ENCODE measurements at places on chromosomes 11 and 22.

- no peak for DNase-seq
Observed at GRCh38 chr11:40642284-40642683, 817.2 kb downstream of the LRRC4C start.

DNA sequence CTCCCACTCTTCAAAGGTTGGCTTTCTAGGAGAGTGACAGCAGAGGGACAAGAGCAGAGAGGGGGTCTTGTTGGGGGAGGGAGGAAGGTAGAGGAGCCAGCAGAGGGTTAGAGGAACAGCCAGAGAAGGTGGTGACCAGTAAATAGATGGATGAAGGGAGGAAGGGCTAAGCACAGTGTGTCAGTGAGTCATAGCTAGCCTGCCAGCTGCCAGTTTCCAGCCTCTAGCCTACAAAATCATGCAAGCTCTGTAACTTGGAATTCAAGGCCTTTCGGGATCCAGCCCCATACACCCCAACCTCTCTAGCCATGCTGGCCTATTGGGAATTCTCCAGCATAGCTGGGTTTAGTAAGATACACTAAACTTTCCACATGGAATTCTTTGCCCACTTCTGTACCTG is 147.4 kb upstream of the TEAD1 start:
- no peak for DNase-seq

GRCh38 chr11:124090996-124091395 is 24.3 kb upstream of the VWA5A start:
- DNase-seq = no peak

DNA sequence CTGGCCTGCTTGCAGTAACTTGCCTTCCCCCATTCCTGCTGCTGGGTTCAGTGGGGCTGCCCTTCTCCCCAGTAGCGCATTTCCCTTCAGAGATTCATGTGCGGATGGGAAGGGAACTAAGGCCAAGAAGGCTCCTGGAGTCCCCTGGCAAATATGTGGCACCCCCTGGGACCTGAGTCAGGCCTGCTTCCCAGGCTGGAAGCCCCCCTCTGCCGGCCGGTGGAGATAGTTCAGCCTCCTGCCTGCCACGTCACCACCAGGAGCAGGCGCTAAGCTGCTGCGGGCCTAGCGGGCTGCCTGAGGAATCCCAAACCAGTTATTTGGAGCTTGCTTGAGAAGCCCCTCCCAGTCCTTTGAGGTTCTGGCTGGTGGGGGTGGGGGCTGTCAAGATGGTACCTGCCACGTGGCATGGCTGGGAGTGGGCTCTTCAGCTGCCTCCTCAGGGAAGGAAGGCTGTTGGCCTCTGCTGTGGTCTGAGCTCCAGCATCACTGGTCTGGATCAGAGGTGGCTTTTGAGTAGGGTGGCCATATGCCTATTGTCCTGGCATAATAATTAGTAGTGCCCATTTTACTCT is 2.0 kb downstream of the SERPINH1 start:
- DNase-seq = no peak

DNA sequence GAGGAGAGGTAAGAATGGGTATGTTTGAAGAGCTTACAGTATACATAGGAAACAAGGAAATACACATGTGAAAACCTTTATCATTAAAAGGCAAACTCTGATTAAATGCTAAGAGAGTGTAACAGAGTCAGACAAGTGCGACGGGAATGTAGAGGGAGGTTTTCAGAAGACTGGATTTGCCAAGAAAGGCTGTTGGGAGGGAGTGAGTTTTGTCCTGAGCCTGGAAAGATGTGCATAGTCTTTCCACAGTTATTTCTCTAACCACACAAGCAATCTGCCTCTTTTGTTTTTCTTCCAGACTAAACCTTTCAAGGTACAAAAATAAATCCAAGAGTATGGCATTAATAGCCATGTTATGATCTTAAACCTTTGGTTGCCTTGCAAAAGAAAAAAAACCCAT is 170.9 kb downstream of the KIRREL3 start:
- no peak for DNase-seq

DNA sequence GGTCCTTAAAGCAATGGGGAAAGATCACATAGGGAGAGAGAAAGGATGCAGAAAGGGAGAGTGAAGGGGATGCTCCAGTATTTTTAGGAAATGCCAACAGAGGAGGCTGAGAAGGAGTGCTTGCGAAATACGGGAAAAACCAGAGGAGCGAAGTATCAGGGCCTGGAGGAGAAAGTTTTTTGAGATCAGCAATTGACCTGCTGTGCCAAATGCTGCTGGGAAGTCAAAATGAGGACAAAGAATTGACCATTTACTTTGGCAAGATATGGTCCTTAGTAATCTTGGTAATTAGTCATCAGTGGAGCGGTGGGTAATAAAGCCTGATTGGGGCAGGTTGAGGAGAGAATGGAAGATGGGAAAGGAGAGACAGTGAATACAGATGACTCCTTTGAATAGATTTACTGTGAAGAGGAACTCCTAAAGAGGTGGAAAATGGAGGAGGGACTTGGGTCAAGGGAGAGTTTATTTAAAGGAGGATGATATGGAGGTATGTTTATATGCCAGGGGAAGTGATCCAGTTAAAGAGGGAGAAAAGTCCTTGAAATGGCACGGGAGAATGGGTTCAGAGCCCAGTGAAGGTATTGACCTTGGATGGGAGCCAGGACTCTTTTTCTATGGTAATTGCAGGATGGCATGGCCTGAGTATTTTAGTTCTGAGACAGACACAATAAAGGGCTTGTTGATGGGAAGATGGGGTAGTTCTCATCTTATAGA is 111.5 kb downstream of the PKNOX2 start:
- peak; percentile 3 for DNase-seq

DNA sequence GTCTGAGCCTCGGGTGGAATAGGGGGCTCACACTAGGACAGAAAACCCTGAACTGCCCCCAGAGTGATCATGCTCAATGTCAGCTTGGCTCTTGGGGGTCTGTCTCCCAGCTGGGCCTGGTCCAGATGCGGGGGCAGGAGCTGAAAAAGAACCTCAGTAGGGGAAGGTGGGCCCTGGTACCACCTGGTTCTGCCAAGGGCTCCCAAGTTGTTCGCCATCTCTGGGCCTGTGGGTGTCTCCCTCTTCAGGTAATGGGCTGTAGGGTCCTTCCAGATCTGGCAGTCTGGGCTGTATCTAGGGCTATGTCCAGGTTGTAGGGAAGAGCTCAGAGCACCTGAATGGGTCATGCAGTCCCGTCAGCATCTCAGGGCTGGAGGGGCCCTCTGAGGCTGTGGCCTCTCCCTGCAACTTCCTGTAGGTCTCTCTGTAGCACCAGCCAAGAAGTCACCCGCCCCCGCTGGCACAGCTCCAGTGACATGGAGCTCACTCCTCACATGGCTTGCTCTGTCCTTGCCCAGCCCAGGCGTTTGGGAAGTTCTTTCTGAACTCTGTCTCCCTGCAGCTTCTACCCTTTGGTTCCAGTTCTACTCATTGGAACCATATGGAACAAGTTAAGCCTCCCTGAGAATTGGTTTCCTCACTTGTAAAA is 33.0 kb upstream of the SOX10 start:
- no peak for DNase-seq

DNA sequence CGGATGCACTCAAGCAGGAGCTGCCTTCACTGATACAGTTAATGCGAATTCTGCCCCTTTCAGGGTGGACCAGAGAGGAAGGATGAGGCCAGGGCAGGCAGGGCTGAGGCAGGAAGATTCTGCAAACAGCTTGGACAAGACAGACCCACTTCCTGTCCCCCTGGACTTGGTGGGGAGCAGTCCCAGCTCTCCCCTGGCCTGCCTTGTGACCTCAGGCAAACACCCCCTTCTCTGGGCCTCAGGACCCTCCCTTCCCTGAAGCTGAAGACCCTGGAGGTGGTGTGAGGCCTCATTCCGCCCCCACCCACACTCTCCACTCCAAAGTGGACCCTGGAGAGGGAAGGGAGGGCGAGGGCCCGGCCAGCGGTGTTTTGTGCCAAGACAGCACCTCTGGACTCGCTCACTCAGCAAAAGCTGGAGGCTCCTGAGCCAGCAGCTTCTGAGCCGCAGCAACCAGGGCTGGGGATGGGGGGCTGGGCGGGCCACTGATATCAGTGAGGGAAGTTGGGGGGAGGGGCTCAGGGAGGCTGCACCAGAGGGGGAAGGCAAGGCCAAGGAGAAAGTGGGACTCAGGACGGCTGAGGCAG is 8.5 kb downstream of the RAB3IL1 start:
- no peak for DNase-seq

- DNase-seq = no peak
Observed at GRCh38 chr22:17104336-17104935, 16.7 kb downstream of the TMEM121B start.

GRCh38 chr11:2837096-2837601 is 48.4 kb downstream of the CDKN1C start:
- DNase-seq = peak; percentile 21

DNA sequence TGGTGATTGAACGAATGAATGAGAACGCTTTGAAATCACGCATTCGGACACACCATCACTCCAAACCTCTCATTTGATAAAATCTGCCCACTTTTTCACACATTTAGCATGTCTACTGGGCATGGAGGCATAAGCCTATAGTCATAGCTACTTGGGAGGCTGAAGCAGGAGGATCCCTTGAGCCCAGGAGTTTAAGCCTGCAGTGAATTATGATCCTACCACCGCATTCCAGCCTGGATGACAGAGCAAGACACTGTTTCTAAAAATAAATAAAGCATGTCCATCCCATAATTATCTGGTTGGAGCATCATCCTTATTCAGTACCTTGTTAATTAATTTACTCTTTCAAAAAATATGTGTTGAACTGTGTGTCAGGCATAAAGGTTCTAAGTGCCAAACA is 3.3 kb upstream of the PICALM start:
- DNase-seq = no peak

DNA sequence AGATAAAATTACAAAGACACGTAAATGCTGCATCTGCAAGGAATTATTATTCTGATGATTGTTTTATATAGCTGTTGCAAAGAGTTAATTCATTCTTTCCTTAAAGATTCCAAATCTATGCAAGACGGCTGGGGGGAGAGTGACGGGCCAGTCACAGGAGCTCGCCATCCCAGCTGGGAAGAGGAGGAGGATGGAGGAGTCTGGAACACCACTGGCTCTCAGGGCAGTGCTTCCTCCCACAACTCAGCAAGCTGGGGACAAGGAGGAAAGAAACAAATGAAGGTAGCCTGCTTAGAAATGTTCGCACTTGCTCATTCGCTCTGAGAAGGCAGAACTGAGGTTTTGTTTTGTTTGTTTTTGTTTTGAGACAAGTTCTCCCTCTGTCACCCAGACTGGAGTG is 73.0 kb upstream of the ADSL start:
- no peak for DNase-seq

- no peak for DNase-seq
Observed at GRCh38 chr22:22930571-22931556, 43.2 kb downstream of the IGLL5 start.

DNA sequence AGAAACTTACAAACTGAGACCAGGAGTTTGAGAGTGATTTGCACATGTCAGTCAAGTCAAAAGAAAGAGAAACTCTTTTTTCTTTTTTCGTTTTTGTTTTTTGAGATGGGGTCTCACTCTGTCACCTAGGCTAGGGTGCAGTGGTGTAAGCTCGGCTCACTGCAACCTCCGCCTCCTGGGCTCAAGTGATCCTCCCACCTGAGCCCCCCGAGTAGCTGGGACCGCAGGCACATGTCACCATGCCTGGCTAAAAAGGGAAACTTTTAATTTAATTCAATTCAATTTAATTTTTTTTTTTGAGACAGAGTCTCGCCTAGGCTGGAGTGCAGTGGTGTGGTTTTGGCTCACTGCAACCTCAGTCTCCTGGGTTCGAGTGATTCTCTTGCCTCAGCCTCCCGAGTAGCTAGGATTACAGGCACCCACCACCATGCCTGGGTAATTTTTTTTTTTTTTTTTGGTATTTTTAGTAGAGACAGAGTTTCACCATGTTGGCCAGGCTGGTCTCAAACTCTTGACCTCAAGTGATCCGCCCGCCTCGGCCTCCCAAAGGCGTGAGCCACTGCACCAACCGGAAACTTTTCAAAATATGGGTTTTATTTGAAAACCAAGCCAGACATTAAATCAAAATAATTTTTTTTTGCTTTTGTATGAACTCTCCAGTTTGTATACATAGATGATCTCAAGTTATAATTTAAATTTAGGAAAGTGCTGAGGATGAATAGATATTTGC is 9.9 kb downstream of the UCP3 start:
- no peak for DNase-seq
